CD4-positive, alpha-beta T cell treated with Interleukin-6 for 4 hours (primary cell): ENCODE measurements at places on chromosomes 1 and 21.

DNA sequence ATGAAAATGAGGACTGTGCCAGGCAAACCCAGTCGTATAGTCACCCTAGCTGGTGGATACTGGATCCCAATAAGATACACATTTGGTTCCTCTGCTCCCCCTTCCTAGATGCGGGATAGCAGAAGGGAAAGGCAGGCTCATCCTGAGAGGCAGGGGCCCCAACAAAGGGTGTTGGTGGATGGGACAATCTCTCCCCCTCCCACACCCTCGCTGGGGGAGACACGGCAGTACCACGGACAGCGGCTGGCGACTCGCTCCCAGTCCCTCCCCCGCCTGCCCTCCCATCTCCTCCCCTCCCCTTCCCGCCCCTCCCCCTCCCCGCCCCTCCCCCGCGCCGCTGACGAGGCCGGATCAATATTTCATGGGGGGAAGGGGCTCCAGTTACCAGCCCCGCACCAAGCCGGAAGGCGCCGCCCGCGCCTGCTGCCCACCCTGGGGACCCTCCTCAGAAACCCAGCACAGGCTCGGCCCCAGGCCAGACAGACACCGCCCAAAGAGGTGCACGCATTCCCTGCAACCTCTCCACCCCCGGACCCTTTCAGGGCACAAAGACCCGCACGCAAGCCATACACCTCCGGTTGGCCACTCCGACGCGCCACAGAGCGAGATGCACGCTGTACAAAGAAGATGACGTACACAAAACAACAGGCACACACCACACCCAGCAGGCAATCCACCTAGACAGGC lies 11.5 kb downstream of the RIMS3 start:
- no peak for DNase-seq

DNA sequence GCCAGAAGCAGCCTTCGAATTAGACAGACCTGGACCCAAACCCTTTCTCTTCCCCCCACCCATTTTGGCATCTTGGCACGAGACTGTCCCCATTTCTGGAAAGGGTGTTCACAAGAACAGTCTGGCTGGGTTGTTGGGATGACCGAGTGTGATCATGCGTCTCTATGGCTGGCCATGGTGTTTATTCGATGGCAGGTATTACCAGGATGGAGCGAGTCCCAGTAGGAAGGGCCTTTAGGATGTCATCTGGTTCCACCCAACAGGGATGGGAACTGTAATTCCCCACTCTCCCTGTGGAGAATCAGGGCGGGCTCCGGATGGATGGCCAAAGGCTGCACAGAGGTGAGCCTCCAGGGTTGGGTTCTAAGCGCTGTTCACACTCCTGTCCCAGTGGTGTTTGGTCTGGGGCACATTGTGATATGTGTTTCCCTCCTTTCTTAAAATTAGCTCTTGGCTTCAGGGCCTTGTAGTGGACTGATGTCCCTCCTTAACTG lies 33.4 kb upstream of the ATP5PO start:
- no peak for DNase-seq

GRCh38 chr1:2935184-2935583 lies 86.1 kb upstream of the ACTRT2 start:
- no peak for DNase-seq

DNA sequence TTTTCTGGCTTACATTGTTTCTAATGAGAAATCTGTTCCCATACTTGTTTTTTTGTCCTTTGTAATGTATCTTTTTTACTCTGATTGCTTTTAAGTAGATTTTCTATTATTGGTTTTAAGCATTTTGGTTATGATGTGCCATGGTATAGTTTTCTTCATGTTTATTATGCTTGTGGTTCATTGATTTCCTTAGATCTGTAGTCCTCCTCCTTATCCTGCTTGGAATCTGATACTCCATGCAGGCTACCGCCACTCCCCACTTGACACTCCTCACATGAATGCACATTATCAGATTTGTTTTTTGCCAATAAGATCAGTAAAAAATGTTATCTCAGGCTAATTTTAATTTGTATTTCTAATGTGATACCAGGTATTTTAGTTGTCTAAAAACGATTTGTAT lies 20.8 kb downstream of the UROD start:
- DNase-seq, result no peak

- peak; percentile 86 for DNase-seq
Observed at GRCh38 chr1:45014321-45015028, 2.4 kb downstream of the UROD start.

- no peak for DNase-seq
Observed at GRCh38 chr1:243233908-243234307, 21.2 kb downstream of the CEP170 start.

- DNase-seq, result no peak
Observed at GRCh38 chr1:11519629-11520031, 40.7 kb downstream of the DISP3 start.

DNA sequence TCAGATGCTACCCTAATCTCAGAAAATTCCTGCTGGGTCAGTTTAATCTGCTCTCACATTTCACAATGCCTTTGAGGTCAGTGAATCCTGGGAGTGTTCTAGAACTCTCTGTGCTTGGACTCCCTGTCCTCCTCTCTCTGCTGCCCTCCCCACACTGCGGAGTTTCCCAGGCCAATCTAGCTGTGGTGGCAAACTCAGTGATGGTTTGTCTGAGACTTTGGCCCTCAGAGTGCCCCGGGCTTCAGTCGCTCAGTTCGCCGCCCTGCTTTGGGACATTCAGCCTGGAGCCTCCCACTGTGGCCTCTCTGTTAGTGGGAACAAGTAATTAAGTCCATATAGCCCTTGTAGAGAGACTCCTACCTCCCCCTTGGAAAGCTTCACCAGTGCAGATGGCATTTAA lies 7.1 kb downstream of the C1orf226 start:
- DNase-seq, result no peak

GRCh38 chr1:183987593-183988318 lies 49.8 kb downstream of the COLGALT2 start:
- DNase-seq, result no peak

DNA sequence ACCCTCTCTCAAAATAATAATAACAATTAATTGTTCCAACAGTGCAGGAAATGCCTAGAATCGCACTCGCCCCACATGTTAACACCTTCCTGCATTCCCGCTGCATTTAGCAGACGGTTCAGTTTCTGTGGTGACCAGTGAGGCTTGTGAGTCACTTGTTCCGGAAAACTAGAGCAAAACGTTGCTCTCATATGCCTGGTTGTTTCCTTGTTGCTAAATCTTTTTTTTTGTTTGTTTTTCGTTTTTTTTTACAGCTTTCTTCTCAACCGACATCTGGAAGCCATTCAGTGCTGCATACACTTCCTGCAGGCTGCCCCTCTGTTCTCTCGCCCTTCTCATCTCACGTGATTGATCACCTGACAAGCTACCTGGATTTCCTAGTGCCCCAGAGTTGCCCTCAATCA lies 56.9 kb upstream of the TMPRSS2 start:
- no peak for DNase-seq

GRCh38 chr1:22643928-22644327 lies 495 bp downstream of the C1QC start:
- no peak for DNase-seq

DNA sequence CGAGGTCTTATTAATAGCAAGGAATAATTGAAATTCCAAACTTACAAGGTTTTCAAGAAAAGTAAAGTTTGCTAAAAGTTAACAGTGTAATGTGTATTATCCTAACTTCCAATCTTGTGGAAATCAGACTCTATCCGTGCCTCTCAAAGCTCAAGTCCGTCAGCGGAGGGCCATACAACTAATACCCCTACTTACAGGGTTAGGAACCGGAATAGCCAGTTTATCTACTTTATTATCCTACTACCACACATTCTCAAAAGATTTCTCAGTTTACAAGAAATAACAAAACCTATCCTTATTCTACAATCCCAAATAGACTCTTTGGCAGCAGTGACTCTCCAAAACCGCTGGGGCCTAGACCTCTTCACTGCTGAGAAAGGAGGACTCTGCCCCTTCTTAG lies 457.8 kb downstream of the PTPRC start:
- no peak for DNase-seq

DNA sequence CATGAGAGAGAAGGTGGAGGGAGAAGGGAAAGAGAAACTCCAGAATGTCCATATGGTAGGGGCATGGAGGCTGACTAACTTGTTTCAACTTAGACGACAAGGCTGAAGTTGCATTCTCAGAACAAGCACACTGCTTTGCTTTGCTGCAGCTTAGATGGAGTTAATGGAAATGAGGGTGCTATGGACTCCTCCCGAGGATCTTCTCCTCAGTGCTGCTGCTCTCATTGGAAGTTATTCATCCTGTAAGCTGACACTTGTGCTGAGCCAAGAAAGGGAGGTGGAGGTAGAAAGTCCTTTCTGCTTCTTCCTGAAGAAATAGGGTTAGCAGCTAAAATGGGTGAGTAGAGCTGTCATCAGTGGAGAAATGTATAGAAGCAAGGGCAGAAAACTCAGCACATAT lies 215.3 kb downstream of the SEC16B start:
- no peak for DNase-seq

DNA sequence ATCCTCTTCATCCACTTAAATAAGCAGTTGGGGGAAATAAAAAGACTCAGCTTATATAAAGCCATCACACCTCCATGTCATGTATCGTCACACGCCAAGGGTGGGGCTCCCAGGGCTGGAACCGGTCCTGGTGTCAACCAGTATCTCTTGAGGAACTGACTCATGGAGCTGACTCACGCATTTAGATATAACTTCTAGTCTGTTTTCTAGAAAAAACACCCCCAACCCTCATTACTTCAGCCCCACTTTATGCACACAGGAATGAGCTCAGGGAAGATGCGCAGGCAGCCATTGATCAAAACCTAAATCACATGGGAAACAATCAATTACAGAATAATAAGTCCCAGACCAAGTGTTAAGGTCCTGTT lies 6.9 kb upstream of the IL22RA1 start:
- peak; percentile 46 for DNase-seq

- DNase-seq, result no peak
Observed at GRCh38 chr21:28773036-28773435, 219.6 kb downstream of the LTN1 start.

DNA sequence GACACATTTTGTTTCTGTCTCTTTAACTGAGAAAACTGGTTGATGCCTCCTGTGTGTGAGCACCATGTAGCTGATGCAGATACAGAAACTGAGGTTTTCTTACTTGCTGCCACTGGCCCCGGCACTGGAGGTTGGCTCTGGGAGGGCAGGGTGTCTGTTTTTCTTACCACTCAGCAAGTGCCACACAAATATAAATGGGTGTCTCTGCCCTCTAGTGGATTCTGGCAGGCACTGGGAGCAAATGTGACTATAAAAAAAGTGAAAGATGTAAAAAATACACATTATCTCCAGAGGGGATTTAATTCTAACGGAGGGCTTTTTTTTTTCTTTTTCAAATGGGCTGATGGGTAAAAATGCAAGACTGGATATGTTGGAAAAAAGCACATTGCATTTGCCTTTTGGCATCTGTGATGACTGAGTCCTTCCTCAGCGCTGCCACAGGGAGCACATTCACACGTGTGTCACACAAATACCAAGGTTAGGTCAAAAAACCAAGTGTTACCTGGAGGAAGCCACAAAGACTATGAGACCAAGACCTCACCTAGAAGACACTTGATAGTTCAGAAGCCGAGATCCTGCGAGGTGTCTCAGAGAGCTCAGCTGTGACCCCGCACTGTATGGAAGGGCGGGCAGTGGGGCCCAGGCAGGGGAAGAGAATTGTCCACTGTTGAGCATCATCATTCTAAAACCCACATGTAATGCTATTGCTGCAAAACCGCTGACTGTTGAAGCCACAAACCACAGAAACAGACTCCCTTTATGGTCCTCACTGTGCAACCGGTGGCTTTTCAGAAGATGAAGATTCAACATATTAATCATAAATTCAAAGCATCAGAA lies 18.9 kb downstream of the PGBD2 start:
- peak; percentile 57 for DNase-seq
